Urinary bladder (tissue), 4 donors: ENCODE measurements at places on chromosomes 6 and 20. TPM values are rescaled to one million over a fixed set of nuclear protein-coding genes. Genes with fewer than 3 reads are reported as not detected.

The SASH1 gene
- polyA plus RNA-seq = 19.9 TPM

The KIFC1 gene
- 1.2 TPM for polyA plus RNA-seq

The CDKN1A gene
- 127 TPM for polyA plus RNA-seq

The ECT2L gene
- polyA plus RNA-seq = 0.05 TPM

DNA sequence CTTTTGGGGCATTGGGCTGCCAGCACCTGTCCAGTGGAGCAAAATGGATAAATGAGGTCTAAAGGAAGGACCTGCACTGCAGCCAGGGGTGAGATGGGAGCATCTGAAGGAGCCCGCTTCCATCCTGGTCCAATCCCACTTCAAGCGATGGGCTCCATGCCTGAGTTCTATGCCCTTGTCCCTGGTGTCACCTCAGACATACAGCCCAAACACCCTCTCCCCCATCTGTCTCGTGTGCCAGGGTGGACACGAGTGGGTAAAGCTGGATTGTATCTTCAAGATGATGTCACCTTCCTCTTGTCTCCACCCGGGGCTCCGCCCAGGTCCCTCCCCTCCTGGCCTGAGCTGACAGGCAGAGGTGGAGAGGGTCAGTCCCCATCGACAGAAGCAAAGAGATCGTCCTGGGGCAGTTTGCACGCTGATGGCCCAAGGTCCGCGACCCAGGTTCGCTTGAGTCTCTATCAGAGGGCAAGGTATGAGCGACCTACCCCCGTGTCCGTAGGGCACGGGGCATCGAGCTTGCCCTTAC lies 544 bp downstream of the SMIM29 start:
- no peak for DNase-seq

DNA sequence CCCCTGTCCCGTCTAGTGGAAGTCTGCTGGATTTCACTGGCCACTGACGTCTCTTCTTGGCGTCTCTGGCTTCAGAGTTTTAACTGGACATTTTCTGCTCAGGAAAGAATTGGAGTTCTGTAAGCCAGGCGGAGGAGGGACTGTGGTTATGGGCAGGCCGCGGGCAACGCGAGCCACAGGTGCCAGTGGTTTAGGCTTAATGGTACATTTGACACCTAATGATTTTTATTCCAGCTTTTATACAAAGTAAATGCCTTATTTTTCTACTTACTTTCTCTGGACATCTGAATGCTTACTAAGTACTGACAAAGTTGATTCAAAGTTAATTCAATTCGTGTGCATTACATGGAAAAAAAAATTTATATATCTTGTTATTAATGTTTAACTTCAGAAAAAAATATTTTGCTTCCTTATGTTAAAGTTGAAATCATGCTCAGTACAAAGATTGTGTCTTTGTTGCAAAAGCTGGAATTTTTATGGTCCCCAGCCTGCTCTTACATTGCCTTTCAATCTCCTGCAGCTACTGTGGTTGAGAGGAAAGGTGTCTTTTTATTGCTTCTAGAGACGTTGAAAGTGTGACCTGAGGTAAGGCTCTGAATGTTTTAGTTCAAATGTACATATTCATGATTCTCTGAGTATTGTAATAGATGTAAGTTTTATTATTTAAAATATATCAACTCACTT lies 231.0 kb downstream of the SMOC2 start:
- no peak for DNase-seq

GRCh38 chr6:49151461-49151860 lies 311.6 kb downstream of the MMUT start:
- DNase-seq = no peak

GRCh38 chr6:106440546-106440945 lies 80.0 kb downstream of the CRYBG1 start:
- no peak for DNase-seq

DNA sequence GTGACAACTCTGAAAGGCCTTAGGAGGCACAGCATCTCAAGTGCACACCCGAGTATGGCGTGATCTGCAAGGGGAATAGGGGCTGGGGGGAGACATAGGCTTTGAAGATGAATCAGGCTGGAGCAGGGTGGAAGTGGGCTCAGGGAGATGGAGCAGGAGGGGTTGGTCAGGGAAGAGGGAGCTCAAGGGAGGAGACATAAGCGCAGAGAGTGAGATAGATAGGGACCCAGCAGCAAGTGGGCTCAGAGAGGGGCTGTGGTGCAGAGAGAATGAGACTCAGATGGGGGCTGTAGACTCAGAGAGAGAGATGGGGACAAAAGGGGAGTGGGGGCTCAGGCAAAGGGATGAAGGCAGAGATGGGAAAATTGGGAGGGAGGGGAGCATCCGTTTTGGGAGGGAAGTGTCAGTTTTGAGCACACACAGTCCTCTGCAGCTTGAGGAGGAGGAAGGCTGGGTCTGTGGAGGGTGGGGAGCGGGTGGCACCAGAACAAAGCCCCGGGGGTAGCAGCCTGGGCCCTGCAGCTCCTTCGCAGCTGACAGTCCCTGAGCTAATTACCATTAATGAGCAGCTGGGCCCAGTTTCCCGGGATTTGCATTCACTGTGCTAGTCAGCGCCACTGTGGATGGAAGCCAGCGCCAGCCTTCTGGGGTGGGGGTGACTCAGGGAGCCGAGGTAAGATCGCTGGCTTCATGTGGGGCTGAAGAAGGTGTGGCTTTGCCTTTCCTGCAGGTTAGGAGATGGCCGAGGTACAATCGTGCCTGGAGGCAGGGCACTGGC lies 18.7 kb downstream of the SRXN1 start:
- no peak for DNase-seq

- DNase-seq = no peak
Observed at GRCh38 chr6:170186006-170186935, 104.6 kb downstream of the DLL1 start.

- no peak for DNase-seq
Observed at GRCh38 chr20:60899320-60899719, 352.7 kb upstream of the CDH4 start.

GRCh38 chr20:63529180-63529860 lies 7.9 kb downstream of the PTK6 start:
- no peak for DNase-seq

- DNase-seq = no peak
Observed at GRCh38 chr6:1091900-1092299, 220.0 kb upstream of the FOXQ1 start.

DNA sequence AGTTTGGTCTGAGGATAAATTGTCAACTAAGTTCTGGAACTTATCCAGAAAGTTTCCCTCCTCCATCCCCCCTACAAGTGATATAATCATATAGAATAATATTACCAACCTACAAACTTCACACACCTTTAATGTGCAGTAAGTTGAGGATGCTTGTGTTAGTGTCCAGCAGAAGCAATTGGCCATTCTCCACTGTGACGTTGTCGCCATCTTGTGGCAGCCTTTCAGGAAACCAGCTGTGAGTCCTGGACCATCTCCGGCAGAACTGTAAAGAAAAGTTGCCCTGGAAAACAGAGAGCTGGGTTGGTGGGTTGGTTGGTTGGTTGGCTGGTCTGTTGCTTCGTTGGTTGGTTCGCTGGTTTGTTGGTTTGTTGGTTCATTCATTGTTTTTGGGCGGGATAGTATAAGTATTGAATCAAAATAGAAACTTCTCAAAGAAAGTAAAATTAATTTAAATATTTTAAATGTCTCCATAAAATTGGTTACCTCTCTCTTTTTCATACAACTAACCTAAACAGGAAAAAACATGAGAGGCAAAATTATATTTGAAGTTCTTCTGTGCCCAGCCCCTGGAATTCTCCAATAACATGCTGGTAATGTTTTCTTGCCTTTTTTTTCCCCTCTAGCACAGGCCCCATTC lies 127.5 kb downstream of the PKHD1 start:
- peak; percentile 43 for DNase-seq

GRCh38 chr6:13305288-13305687 lies 23.0 kb downstream of the TBC1D7 start:
- no peak for DNase-seq

DNA sequence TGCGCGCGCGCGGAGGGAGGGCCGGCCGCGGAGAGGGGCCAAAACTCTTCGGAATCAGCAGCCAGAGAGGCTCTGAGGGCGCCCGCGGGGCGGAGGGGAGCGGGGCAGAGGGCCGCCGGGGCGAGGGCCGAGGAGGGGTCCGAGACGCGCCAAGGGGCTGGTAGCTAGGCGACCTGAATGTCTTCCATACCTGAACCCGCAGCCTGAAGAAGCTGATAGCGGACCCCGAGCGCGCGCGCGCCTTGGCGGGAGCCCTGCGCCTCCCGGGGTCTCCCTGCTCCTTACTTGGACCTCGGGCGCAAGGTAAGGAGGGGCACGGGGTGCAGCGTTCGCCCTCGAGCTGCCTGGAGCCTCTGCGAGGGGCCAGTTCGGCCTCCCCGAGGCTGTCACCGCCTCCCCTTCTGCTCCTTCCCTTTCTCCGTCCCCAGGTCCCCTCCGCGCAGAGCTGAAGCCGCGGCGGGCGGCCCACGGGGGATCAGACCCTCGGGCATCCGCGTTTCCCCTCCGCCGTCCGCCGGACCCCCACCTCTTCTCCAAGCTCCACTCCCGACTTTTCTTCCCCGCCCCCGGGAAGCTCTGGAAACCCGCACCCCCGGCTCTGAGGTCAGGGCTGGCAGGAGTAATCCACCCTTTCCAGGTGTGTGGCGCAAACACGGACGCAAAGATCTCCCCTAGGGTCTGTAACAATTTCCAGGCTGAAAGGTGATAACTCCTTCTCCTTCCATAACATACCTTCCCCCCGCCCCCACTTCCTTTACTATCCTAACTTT lies 13.1 kb upstream of the DEK start:
- DNase-seq = no peak

GRCh38 chr6:90096818-90097217 lies 199.8 kb downstream of the BACH2 start:
- DNase-seq = no peak

DNA sequence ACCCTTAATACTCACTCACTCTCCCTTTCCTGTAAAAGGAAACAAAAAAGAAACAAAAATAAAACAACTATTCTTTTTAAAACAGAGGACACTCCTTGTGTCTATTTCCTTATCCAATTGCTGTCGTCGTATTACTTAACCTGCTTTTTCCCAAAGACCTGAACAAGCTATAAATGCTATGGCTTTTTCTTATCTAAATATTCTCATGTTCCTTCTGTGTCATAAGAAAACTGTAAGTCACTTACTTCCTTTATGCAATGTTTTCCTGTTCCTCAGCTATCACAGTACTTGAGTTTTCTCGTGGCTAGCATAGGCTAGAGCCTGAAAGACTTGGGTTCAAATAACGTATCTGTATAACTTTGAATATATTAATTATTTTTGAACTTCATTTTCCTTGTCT lies 99.2 kb downstream of the IRAK1BP1 start:
- no peak for DNase-seq

DNA sequence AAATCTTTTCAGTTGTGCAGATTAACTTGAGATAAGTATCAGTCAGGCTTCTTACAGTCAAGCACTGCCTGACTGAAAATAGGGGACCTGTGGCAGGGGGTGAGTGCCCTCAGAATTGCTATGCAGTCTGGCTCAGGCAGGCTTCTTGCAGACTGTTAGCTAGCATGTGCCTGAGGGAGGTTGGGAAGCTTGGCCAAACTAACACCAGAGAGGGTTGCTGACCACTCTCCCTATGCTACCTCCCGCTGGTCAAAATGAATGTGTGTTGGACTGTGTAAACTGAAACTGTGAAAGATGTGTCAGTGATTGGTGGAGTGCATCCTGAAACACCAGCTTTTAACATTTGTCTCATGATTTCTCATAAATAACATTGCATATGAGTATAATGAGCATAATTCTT lies 622.3 kb upstream of the IMPG1 start:
- no peak for DNase-seq

DNA sequence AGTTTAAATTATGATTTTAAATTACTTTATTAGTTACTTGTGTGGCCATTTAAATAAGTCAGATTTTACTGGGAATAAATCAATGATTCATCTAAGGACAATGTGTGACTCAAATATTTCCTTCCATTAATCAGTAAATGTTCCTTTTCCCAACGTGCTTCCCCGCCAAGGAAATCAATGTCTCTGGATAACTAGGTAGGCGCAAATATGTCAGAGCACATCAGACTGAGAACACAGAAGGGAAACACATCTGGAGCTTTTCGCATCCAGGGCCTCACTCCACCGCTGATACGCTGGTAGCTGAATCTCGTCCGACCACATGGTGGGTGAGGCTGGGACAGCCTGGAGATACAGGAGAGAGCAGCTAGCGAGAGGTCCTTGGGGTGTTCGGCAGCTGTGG lies 56.4 kb upstream of the RPS6KA2 start:
- DNase-seq = no peak

- no peak for DNase-seq
Observed at GRCh38 chr20:6024768-6025167, 29.1 kb downstream of the LRRN4 start.

DNA sequence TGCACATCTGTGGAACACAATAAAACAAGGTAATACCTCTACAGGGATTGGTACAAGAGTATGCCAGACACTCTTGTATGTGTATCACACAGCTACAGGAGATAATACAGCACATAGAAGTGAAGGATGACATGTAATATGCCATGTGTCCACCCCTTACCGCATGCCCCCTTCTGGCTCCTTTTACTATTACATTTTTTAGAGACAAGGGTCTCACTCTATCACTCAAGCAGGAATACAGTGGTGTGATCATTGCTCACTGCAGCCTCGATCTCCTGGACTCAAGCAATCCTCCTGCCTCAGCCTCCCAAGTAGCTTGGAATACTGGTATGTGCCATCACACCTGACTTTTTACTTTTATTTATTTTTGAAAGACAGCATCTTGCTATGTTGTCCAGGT lies 4.2 kb upstream of the NCR3 start:
- no peak for DNase-seq

DNA sequence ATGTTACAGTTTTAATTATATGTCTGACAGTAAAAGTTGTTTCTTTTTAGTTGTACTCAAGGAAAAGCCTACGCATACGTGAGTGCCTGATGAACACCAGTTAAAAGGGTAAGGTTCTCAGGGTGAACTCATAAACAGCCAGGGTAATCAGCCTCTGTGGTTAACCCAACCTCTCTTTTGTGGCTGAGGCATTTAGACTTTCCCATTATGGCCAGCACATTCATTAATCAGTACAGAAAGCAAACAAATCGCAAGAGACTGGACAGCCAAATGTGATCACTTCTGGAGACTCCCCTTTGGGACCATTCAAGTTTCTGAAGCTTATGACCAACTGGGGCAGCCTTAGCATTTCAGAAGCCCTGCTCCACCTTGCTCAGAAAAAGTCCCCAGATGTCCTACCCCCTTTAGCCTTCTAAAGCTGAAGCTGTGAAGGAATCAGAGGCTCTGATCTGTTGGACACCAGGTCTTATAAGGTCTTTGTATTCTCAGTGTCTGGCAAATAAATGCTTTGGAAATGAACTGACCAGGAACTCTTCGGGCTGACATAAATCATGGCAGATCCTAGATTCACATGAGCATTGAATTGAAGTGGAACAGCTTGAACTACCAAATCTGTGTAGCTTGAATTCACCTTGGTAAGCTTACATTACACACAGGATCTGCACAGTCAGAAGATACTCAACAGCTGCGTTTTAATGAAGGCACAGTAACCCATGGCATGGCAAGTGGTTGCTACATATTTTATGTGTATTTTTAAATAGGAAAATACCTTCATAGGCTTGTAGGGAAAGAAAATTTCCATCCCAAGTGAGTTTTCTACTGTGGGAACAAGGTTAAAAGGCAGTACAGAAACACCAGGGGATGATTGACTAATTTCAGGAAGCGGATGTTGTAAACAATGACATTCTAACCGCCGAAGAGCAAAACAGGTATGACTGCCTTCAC lies 18.7 kb downstream of the IL20RA start:
- DNase-seq = no peak

GRCh38 chr6:43089874-43090558 lies 13.9 kb downstream of the PTK7 start:
- no peak for DNase-seq
